ENCODE measurements at places on chromosomes 12 and 14. TPM values are rescaled to one million over a fixed set of nuclear protein-coding genes. Genes with fewer than 3 reads are reported as not detected.

DNA sequence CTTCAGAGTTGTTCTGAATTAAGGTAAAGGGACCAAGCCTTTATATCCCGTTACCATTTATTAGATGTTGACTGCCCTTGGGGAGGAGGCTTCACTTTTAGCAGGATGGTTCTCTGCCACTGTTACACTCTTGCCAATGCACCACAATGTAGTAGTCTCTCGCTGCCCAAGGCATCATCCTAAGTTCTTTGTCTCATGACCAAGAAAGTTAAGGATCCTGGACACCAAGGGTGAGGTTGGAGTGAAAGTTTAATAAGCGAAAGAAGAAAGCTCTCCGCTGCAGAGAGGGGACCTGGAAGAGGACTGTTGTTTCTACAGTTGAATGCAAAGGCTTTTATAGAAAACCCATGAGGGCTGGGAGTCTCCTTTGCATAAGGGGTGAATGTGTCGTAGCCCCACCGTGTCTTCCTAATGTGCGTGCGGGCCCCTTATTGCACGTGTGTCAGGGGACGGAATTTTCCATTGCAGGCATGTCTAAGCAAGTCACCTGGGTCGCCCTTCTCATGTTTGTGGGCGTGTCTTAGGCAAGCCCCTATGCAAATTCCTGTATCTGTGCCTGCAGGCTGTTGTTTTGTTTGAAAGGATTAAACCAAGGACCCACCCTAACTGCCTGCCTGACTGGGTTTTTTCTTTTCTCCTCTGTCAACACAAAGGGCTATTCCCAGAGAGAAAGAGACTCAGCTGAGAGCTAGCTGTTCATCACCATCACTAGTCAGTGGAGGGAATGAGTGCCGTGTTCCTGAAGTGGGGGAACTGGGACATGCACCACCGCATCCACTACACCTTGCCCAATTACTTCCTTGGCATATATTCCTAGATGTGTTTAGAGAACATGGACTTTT, 17.6 kb upstream of the RNASE1 start:
- H3K27ac ChIP-seq, result no peak overlapping the region
- H3K4me3 ChIP-seq, result no peak overlapping the region
- no peaks in the 10 kb centered on the region for H3K4me1 ChIP-seq
- no peaks in the 10 kb centered on the region for H3K36me3 ChIP-seq
- DNase-seq, result no peak
- peaks cover 9% of the 10 kb centered on the region for H3K27me3 ChIP-seq

Gene A2ML1
- total RNA-seq, result not detected

DNA sequence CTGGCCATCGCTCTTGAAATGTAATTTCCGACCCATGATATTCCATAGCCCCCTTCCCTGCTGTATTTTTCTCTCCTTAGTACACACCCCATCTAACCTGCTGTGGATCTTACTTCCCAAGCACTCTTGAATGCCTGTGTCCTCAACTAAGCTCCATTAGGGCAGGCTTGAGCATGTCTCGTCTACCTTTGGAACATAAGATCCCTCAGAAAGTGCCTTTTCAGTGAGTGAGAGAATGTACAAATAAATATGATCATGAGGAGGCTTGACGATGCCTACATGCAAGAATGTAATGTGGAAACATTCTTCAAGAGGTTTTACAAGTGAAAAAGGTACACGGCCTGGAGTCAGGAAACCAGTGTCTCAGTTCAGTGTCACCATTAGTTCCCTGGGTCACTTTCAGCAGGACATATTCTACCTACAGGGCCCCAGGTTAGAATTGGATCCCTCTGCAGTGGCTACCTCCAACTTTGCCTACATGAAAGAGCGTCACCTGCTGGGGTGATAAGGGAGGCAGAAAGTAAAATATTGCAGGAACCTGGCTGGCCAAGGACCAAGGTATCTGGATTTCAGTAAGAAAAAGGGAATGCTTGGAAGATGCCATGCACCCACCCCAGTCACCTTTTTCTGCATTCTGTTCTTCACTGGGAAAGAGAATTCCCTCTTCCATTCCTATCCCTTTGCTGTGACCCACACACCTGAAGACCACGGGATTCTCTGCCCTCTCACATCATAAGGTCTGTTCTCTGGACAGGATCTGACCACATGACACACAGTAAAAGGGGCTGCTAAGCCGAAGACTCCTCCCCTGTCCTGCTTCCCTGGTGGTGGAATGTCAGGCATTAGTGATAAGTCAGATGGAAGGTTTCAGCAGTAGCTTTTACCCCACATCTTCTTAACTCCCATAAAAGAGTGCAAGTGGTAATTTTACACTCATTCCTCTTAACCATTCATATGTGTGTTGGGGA, 24.6 kb upstream of the SERPINA1 start:
- no peak overlapping the region for H3K27ac ChIP-seq
- no peaks in the 10 kb centered on the region for H3K4me1 ChIP-seq
- peaks cover 7% of the 10 kb centered on the region for H3K27me3 ChIP-seq
- no peak for DNase-seq
- H3K4me3 ChIP-seq, result no peak overlapping the region

Gene TAS2R31
- total RNA-seq, result 2.9 TPM

- H3K27me3 ChIP-seq, result peaks cover 2% of the 10 kb centered on the region
- H3K27ac ChIP-seq, result peak overlapping the region; percentile 89
Observed at GRCh38 chr12:89346741-89347324, 5.5 kb downstream of the DUSP6 start.

DNA sequence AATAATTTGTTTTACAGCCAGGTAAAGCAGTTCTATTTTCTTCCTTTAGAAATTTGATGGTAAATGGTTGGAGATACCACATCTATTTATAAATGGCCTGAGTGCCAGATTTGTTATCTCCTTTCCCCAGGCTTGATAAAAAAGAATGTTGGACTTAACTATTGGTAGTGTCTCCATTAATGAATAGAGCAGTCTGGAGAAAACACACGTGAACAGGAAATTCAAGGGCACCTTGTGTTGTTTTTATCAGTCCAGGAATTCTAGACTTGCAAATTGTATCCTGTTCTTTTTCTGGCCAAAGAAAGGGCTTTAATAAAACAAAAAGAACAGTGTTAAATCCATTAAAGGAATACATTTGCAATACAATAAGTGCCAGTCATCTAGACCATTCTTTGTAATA, 40.8 kb upstream of the BMAL2 start:
- H3K4me1 ChIP-seq, result no peaks in the 10 kb centered on the region
- no peak overlapping the region for H3K4me3 ChIP-seq
- no peak overlapping the region for H3K27ac ChIP-seq
- H3K36me3 ChIP-seq, result peaks cover 6% of the 10 kb centered on the region

All from activated naive CD8-positive, alpha-beta T cell treated with anti-CD3 and anti-CD28 coated beads, Interleukin-2, amount 10 ng/mL, durations not matched to agents 7 days and 5 days (primary cell).